ENCODE measurements at places on chromosomes 1 and 21.

DNA sequence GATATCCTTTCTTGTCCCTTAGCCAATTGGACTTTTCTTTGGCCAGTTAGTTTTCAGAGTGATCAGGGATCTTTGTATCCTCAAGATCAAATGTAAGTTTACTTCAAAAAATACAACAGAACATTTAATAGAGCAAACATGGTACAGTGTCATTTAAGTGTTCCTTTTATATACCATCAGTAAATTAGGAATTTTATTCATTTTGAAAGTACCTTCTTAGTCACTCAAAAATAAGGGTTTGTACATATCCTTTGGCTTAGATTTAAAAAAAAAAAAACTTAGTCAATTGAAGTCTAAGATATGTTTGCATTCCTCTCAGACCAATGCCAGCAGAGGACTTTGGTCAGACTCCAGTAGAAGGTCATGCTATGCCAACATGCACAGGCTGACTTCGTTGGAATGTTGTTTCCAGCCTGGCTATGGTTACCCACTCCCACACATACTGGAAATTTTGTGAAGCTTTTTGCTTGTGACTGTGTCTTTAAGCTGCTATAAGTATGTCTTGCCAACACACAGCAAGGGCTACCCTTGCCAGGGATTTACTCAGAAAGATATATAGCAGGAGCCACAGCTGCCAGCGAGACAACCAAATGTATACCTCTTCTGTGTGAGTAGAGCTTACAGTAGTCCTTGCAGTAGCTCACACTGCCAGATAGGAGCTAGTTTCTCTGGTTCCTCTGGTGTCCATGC is 81.5 kb upstream of the LRIF1 start:
- DNase-seq, result no peak

GRCh38 chr1:157173900-157174410 is 35.8 kb upstream of the ETV3 start:
- no peak for DNase-seq

- no peak for DNase-seq
Measured at GRCh38 chr1:67700220-67700619, 15.2 kb downstream of the GADD45A start.

- DNase-seq, result peak; percentile 8
Measured at GRCh38 chr1:178417858-178418257, 78.9 kb downstream of the CLEC20A start.

- no peak for DNase-seq
Measured at GRCh38 chr1:157239936-157240335, 101.7 kb upstream of the ETV3 start.

DNA sequence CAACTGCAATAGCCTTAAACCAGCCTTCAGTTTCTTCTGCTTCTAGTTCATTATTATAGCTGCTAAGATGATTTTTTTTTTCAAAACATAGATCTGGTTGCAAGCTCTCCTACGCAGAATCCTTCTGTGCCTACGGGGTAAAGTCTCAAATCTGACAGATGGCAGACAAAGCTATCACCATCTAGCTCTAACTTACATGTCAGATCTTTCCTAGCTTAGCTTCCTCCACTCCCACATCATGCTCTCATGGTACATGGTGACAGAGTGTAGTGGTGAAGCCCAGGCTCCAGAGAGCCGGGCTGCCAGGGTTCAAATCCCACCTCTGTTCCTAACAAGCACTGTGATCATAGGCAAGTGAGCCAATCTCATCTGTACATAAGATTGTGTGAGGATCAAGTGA is 24.2 kb upstream of the GUCA2B start:
- no peak for DNase-seq

GRCh38 chr1:26259578-26259977 is 20.3 kb upstream of the SH3BGRL3 start:
- no peak for DNase-seq

DNA sequence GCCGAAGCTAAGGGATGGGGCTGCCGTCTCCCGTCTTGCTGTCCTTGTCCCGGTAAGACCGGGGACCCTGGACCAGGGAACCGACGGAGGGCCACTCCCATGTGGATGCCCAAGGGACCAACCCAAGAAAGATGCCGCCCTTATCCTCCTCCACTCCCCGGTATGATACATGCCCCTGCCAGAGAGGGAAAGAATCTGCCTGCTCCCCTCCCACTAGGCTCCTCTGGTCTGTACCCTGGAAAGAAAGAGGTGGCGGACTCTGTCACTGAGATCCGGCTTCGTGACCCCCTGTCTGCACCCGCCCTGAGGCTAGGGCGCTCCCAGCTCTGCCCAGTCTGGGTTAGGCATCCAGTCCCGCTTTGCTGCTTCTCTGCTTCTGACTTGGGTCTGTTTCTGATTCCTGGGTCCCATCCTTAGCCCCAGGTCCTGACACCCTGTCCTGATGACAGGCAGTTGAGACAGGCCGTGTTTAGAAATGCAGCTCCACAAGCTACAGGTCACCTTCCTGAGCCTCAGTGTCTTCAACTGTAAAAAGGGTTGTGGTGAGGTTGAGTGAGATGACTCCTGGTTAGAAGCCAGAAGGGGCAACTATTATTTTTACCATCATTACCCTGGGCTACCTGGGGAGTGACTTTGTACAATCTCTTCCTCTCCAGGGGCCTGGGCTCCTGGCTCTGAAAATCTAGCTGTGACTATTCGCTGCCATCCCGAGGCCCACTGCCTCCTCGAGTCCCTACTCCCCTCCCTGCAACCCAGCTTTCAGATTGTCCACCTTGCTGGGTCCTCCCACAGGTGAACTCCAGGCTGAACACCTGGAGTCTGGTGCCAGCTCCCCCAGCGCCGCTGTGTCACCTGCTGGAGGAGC is 3.7 kb downstream of the MATN1 start:
- DNase-seq, result peak; percentile 41

- no peak for DNase-seq
Measured at GRCh38 chr1:229280921-229281320, 10.0 kb downstream of the RAB4A start.

DNA sequence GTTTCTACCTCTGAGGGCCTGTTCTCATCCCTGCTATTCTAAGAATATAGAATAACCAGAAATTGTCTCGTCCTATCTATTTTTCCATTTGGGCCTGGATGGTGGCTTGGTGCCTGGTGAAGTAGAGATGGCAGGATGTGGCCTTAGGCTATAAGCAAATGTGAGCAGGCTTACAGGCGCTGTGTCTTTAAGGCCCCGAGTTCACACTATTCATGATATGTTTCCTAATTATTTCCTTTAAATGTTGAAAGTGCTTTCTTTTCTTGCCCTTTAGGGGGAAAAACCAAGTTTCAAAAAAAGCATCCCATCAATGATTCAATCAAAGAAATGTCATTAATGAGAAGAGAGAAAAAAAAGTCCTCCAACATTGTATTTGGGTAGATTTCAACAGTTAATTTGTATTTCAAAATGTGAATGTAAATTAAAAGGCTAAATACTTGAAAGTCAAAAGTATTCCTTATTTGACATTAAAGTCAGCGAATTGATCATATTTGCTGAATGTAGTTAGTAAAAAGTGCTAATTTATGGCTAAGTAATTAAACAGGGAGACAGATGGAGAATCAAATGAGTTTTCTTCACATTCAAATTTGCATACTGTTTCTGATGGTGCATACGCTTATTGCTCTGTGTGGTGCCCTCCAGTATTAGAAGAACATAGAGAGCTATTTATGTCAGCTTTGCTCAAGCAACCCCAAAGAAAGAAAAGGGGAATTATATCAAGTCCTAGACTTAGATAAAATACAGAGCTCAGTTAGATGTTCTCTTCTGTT is 34.0 kb upstream of the HUNK start:
- no peak for DNase-seq

- DNase-seq, result no peak
Measured at GRCh38 chr21:22115746-22116145, 1117.5 kb downstream of the NCAM2 start.

DNA sequence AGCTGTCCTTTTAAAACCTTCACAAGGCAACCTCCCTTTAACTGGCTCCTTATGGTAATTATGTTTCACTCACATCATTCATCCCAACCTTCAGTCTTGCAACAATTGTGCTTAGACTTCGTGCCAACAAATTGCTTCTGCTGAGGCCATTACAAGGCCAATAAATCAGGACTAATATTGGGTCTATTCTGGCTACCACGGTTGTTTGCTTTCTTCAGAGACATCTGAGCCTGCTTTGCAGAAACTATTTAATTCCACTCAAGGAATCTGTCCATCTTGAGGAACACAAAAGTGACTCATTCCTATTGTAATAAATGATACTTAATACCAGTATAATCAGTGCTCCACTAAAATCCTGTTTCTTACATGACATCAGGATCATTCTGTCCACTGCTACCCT is 2.6 kb upstream of the GSTM4 start:
- DNase-seq, result no peak

- no peak for DNase-seq
Measured at GRCh38 chr1:226405411-226405988, 2.4 kb downstream of the PARP1 start.

GRCh38 chr1:221887415-221887746 is 145.5 kb upstream of the DUSP10 start:
- DNase-seq, result no peak

DNA sequence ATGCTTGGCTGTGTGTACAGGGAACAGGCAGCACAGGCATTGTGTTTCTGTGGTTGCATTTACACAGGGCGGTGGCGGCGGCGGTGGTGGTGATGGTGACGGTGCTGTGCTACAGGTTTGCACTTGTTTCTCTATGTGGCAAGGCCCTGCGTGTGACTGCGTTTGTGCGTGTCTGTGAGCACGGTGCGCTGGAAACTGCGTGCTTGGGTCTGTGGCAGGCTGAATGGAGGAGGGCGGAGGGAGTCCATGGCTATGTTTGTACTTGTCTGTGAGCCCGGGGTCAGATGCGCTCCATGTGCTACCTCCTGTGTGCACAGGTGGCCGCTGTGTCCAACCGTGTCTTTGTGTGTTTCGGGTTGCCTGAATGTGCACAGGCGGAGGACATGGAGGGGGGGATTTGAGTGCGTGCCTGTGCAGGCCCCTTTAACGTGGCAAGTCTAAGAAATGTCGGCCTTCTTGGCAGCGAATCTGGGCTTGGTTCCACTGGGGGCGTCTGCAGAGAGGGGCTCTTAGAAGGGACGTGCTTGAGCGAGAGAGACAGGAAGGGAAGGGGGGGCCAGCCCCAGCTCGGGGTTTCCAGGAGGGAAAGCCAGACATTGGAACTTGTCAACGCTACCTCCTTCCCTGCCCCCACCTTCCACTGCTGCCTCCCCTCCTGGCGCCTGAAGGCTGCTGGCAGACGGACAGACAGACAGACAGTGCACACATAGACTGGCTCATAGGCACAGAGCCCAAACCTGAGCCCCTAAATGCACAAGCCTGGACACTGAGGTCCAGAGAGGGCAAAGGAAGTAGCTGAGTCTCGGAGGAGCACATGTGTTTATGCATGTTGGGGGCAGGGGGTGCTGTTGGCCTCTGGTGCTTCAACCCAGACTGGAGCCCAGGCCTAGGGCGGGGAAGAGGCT is 32.7 kb upstream of the WASF2 start:
- DNase-seq, result no peak

DNA sequence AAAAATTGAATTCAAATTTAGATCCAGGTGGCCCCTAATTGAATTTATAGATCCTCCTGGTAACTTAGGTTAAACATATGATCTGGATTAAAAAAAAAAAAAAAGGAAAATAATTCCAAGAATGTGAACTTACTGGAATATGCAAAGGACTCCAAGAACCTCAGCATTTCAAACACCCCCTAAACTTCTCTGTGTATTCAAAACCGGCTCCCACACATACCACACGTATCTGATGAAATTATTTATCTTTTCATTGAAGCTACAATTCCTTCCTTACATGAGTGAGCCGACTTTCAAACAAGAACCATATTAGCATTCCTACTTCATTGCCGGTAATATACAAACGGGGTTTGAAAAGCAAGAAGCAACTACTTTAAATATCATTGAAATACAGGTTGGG is 61.4 kb upstream of the FMN2 start:
- DNase-seq, result peak; percentile 1

- DNase-seq, result peak; percentile 83
Measured at GRCh38 chr1:171292799-171293198, 21.2 kb upstream of the FMO4 start.

GRCh38 chr1:54962612-54963395 is 17.6 kb upstream of the TMEM61 start:
- no peak for DNase-seq

- peak; percentile 18 for DNase-seq
Measured at GRCh38 chr1:237386362-237387143, 344.6 kb downstream of the RYR2 start.

- DNase-seq, result no peak
Measured at GRCh38 chr1:22289307-22289995, 146.6 kb upstream of the WNT4 start.

DNA sequence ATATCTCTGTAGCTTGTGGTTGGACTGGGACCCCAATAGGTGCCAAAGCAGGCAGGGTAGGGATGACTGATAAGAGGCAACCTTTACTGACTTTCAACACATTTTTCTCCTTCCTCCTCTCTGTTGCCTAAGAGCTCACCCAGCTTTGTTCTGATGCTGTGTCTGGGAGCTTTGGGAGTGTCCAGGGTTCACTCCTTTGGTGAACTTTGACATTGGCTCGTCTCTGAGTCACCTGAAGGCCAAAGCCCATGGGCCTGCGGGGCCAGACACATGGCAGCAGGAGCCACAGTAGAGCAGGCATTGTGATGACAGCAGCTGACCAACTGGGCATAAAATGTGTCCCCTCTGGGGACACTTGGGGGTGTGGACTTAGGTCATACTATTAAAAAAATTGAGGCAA is 99.5 kb upstream of the ZNF644 start:
- DNase-seq, result no peak

- DNase-seq, result no peak
Measured at GRCh38 chr1:20476265-20477038, 9.6 kb downstream of the CAMK2N1 start.

DNA sequence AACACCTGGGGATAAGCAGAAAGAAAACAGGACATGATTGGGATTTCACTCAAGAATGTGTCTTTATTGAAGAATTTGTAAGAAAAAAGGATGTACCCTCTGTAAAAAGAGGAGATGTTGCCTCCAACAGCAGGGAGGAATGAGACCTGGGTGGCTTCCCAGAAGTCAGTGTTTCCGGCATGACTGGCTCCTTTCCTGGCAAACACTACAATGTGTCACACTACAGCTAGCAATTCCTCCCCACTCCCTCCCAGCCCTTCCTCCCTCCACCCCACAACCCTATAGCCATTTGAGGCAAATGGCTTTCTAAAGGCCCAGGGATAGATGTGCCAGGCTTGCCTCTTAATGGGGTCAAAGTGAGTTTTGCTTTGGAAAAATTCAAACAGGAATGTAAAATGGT is 11.5 kb upstream of the COL8A2 start:
- DNase-seq, result peak; percentile 62

DNA sequence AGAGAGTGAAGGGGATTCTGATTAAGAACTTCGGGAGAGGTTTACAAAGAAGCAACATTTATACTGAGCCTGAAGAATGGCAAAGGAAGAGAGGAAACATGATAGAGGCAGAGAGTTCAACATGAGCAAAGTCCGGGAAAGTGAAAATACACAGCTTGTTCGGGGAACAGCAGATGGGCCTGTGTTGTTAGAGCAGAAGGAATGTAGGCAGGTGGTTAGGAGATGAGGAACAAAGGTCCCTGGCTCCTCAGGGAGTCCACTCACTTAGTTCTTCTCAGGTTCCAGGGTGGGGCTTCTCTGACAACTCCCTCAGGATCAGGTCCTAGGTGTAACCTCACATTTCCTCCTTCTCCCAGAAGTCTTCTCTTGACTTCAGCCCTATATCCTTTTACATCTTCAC is 5.1 kb upstream of the ZNF326 start:
- no peak for DNase-seq

Measured in fibroblast of the conjunctiva (primary cell).